SK-N-DZ (cell line): ENCODE measurements at places on chromosomes 3 and 15.

DNA sequence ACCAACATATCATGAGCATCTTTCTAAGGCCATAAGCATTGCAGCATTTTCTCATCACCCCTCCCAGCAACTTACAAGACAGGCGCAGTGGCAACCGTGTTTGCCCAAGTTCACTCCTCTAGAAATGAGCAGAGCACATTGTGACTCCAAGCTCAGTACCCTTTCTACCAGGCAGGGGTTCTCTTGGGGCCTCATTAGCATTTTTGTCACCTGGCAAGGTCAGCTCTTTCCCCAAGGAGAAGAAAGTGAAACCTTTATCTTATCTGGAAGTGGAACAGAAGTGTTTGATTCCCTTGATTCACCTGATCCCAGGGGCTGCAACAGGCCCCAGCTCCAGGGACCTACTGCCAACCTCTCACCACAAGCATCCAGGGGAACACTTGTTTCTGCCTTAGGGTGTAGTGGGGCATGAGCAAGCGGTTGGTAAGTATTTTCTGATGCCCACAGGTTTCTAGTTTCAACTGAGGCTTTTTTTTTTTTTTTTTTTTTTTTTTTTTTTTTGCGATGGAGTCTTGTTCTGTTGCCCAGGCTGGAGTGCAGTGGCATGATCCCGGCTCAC lies 44.0 kb upstream of the HERC1 start:
- DNase-seq = no peak

GRCh38 chr3:143278721-143279120 lies 159.2 kb downstream of the CHST2 start:
- DNase-seq = no peak

GRCh38 chr3:45079715-45080114 lies 53.6 kb downstream of the CLEC3B start:
- DNase-seq = no peak

DNA sequence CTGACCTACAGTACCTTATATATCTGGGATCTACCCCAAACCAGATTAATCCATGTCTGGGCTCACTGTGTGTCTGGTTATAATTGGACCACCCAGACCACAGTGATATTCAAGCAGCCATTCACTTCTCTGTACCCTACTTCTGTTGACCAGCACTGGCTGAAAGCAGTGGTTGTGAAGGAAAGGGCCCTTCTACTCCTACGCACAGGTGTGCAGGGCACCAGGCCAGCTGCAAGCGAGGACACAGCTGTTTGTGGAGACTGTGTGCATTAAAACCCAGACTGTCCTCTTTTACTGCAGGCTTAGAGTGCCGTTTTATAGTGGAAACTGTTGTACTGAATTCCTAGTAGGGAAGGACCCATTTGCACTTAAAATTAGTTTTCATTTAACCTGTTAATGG lies 29.5 kb downstream of the CTDSPL start:
- DNase-seq = peak; percentile 5

DNA sequence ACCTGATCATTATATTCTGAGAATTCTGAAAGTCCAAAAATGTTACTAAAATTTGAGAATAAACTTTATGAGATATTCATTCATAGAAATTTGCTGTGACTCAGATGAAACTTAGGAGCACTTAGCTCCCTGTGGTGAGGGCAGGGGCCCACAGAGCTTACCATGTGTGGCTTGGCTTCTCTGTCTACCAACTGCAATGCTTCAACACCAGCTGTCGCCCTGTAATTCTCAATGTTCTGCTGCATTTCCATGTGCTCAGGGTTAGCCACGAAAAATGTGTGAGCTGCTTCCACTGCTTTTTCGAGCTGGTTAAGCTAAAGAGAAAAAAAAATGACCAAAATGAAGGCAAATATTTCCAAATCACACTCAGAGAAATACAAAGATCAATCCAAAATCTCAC lies 125.6 kb downstream of the P3H2 start:
- no peak for DNase-seq

DNA sequence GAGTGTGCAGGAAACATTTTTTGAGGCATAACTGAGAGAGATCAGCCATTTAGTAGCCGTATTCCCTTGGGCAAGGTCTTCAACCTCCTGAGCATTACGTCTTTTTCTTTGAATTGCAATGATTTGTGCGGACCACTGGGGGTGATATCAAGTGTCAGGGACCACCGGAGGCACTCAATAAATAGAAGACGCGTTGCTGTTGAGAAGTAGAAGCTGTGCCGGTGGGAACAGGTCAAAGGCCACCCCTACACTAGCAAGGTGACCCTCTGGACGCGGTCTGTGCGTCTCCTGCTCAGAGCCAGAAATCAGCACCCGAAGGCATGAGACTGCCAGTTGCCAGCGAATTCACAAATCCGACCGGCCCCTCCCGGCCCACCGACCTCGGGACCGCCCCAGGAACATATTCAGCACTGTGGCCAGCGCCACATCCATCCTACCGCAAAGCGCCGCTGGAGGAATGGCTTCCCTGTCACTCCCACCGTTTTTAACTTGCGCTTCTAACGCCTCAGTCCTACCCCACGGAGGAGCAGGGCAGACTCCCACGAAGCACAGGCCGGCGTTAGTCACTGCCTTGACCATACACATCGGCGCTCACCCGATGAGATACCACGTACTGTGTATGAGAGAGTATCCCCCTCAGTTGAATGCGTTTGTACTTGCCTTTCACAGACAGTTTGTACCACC lies 1.4 kb upstream of the GHSR start:
- DNase-seq = peak; percentile 26

GRCh38 chr15:79970624-79971434 lies at the start of gene BCL2A1:
Gene BCL2A1, minus strand, starts transcription at chr15:79971196. Its CDS starts 77 bp downstream, at chr15:79971119.
- no peak for DNase-seq

GRCh38 chr3:42830437-42831320 lies 21.4 kb downstream of the ACKR2 start:
- DNase-seq = peak; percentile 11

- peak; percentile 69 for DNase-seq
Observed at GRCh38 chr15:46710401-46710960, 1006.8 kb upstream of the SEMA6D start.

DNA sequence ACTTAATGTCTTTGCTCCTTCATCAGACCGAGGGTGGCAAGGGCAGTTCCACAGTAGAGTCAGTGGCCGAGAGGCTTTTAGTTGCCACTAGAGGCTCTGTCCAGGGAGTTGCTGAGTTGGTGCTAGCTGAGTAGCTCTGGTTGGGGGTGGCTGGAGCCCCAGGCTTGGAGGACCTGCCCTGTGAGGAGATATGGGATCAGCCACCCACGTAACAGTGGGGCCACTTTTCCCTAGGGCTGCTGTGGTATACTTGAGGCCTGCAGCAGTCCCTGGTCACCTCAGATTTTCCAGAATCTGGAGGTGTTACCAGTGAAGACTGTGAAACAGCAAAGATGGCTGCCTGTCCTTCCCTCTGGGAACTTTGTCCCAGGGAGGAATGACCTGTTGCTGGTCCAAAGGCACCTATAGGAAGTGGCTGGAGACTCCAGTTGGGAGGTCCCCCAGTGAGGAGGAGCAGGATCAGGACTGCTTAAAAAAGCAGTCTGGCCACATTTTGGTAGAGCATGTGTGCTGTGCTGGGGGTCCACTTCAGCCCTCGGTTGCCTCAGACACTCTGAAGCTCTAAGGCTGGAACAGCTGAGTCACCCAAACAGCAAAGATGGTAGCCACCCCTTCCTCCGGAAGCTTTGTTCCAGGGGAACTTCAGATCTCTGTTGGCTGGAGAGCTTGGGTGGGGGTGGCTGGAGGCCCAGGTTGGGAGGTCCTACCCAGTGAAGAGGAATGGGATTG lies 72.9 kb downstream of the AKAP13 start:
- no peak for DNase-seq

GRCh38 chr3:89859757-89860156 lies 752.3 kb downstream of the EPHA3 start:
- DNase-seq = no peak

DNA sequence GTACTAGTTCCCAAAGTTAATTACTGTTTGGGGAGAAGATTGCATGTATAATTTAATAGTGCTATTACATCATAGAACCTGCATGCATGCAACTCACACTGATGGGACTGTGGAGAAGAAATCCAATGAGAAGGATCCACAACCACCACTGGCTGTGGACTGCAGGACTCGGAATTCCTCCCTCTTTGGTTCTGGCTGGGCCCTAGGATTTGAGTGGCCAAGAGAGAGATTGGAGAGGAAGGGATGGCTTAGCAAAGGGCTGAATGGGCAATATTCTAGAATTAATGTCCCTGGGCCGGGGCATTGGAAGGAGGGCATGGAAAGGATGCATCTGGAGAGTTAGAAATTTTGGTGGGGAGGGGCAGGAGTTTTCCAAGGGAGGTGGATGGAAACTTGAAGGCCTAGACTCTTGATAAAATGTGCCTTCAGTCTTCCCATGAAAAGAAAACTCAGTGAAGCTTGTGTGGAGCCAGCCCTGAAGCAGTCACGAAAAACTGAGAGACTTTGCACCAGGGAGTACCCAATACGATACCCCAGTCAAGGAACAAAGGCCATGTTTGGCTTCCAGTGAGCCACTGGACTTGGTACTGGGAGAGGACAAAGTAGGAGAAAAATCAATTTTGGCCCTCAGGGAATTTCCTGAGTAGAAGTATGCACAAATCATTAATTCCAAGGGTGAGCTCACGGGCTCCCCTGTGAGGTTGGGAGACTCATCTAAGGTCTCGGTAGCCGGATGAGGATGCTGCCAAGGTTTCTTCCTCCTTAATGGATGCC lies 31.4 kb upstream of the TPM1 start:
- DNase-seq = no peak
